Cerebellum (tissue), 4 donors: ENCODE measurements at places on chromosomes 2 and 18. TPM values are rescaled to one million over a fixed set of nuclear protein-coding genes. Genes with fewer than 3 reads are reported as not detected.

DNA sequence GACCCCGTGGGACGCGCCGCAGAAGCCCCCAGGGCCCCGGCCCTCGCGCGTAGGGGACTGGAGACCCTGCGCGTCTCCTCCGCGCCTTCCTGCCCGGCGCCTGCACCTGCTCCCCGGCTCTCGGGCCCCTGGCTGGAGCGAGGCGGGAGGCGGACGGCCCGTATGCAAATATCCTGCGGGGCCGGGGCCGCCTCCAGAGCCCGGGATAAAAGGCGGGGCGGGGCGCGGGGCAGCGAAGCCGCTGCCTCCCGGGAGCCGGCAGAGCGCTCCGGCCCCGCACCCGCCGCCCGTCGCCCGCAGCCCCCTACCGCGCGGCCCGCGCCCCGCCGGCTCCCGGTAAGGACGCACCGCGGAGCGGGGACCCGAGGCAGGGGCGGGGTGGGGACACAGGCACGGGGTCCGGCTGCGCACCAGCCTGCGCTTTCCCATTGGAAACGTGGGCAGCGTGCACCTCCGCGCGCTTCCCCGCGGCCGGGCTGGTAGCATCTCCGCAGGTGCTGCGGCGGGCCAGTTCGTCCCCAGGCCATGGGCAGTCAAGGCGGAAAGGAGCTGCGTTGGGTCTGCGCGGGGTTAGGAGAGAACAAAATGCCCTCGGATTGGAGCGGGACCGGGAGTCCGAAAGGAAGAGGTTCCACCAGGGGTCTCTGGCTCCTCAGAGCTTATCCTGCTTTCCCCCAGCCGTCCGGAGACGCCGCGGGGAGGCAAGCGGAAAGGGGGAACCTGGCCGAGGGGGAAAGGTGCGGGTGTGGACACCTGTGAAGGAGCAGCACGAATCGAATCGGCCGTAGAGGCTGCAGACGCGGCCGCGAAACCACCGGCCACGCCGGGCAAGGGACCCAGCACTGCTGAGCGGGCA is at the start of gene ATP6V1C2:
TSS of gene ATP6V1C2 (plus strand) at position 235 of the 856 bp plus-strand sequence. CDS start 1,220 bp downstream, outside the sequence.
- DNase-seq, result no peak

DNA sequence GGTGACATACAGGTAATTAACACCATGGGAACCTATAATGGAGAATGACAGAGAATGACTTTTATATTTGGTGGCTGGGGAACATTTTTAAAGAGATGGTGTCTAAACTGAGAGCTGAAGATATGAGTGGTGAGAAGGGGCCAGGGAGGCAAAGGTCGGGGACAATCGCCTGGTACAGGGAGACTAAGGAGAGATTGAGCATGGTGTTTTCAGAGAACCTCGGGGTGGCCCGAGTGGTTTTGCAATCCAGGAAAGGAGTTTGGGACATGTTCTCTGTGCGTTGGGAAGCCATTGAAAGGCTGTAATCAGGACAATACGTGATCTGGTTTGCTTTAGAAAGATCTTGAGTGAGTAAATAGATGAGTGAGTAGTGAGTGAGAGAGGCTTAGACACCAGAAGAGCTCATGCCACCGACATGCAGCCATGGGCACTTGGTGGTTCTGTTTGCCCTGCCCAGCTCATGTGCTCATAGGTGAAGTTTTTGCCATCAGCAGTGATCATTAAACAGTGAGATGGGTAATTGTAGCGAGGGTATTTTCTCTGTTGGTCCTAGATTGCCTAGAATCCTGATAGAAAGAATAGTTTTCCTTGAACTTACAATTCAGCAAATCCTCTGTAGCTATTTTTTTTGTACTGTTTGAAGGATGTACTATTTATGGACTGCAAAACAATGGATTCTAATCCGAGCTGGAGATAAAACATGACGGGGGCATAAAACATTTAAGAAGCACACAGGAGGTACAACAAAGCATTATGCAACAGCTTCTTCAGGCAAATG is 114.7 kb downstream of the SH3RF3 start:
- no peak for DNase-seq

DNA sequence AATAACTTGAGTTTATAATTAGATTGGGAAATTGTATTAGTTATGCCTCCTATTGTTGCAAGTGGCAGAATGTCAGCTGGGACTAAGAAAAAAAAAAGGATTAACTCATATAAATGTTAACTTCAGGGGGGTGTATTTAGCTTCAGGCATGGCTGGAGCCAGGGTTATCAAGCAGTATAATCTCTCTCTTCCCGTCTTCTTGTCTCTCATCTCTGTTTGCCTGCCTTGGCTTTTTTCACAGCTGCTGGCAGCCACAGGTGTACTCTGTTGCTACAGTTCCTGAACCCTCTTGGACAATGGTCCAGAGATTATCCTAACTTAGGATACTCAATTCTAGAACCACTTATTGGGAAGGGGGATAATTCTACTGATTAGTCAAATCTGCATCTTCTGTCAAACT is 370.7 kb upstream of the MEX3C start:
- no peak for DNase-seq

DNA sequence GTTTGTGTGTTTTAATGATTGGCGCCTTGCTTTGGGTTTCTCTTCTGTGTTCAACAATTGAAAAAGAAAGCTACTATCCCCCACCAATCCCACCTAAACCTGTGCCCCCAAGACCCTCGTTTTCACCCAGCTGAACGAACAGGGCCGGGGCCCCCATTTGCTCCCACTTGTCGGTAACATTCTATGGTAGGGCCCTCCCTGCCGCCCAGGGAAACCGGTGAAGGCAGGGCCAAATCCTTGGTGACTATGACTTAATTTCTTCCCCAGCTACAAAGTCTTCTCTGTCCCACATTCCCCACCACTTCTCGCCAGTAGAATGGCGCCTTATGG is 598 bp upstream of the SNRNP200 start:
- no peak for DNase-seq

COX7A2L gene
- total RNA-seq, result 79.3 TPM
